ENCODE measurements at places on chromosomes 5 and 9. TPM values are rescaled to one million over a fixed set of nuclear protein-coding genes. Genes with fewer than 3 reads are reported as not detected.

- peak; percentile 66 for DNase-seq
These were observed 880.1 kb upstream of the SEMA6A start for GRCh38 chr5:117454716-117455212.

DNA sequence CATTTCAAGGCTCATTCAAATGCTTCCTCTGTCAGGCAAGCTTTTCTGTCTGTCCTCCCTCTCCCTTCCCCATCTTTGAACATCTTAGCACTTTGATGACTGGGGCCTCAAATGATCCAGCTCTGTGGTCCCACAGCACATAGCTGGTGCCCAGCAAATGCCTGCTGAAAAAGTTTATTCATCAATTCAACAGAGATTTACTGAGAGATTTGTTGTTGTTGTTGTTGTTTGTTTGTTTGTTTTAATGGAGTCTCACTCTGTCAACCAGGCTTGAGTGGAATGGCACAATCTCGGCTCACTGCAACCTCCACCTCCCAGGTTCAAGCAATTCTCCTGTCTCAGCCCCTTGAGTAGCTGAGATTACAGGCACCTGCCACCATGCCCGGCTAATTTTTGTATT, 6.0 kb upstream of the EXOSC2 start:
- DNase-seq = no peak

DNA sequence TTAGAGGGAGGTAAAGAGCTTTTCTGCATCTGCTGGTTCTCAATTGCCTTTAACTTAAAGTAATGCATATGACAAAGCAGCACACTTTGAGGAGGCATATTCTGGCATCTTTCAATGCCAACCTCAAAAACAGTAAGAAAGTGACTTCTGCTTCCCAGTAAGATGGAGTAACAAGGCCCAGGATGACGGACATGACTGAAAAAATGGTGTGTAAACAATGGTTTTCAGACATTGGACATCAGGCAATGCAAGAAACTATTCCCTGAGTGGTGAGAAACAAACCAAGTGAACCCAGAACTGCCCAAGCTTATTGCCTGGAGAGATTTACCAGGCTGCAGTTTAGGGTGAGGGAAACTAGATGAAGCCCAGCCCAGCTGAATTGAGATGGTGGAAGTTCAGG, 39.8 kb upstream of the TTC39B start:
- no peak for DNase-seq

- no peak for DNase-seq
These were observed 37.1 kb downstream of the FAM163B start for GRCh38 chr9:133571896-133572595.

PKD2L2 gene
- total RNA-seq = not detected

FBXW2 gene
- 60.8 TPM for total RNA-seq

ZSWIM6 gene
- 4.3 TPM for total RNA-seq

DNA sequence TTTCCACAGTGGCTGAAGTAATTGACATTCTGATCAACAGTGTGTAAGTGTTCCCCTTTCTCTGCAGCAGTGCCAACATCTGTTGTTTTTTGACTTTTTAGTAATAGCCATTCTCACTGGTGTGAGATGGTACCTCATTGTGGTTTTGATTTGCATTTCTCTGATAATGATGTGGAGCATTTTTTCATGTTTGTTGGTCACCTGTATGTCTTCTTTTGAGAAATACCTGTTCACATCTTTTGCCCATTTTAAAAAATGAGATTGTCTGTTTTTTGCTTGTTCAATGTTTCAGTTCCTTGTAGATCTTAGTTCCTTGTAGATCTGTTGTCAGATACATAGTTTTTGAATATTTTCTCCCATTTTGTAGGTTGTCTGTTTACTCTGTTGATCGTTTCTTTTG, 162.5 kb upstream of the PITX1 start:
- no peak for DNase-seq

MARCOL gene
- not detected for total RNA-seq

DNA sequence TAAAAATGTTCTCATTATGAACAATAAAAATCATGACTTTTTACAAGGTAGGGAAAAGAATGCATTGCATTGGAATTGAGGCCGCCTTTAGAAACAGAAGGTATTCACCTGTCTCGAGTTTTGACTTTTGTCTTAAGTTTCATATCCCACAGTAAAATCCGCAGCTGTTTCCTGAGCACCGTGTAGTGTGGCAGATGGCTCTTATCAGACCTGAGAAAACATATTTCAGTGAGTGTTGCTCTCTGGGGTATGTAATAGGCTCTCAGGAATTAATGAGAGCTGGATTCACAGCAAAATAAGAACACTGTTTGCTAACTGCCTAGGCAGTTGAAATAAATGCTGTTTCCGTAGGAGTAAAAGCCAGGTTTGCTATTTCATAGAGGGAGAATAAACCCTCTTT, 221.4 kb downstream of the CFAP90 start:
- DNase-seq = no peak

DNA sequence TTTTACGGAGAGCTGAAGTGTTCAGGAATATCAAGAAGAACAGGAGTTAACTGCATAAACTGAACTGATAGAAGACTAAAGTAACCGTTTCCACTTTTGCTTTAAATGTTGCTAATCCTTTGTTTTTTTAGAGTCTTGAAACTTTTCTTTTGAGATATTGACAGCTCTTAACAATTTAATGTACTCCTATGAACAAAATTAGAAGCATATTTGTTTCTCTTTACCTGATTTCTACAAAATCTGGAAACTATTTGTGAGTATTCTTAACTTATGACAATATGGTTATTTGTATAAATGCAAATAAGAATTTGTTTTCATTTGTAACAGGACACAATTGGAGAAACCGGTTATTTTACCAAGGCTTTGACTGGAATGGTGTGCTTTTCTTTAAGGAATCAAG, 89.5 kb upstream of the FAM120A start:
- DNase-seq = no peak

GPR151 gene
- total RNA-seq = not detected

GABRA1 gene
- not detected for total RNA-seq

MEIKIN gene
- 1.4 TPM for total RNA-seq

GRCh38 chr5:168020542-168021294, 270.7 kb upstream of the WWC1 start:
- DNase-seq = no peak

ADRB2 gene
- total RNA-seq = 0.21 TPM

DNA sequence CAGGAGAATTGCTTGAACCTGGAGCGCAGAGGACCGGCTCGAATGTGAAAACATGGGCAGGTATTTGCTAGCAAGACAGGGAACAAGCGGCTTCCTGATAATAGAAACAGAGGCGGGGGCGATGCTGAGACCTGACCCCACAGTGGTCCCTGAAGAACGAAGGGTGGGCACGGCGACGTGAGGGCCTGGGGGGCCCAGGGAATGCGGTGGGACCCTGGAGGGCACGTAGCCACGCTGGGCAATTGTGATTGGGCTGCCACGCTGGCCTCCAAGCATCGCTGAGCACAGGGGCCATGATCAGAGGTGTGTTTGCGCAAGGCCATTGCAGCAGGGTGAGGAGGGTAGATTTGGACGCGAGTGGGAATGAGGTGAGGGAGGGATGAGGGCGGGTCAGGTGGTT, 30.7 kb downstream of the MED10 start:
- DNase-seq = no peak

RAB14 gene
- total RNA-seq = 61.1 TPM

DNA sequence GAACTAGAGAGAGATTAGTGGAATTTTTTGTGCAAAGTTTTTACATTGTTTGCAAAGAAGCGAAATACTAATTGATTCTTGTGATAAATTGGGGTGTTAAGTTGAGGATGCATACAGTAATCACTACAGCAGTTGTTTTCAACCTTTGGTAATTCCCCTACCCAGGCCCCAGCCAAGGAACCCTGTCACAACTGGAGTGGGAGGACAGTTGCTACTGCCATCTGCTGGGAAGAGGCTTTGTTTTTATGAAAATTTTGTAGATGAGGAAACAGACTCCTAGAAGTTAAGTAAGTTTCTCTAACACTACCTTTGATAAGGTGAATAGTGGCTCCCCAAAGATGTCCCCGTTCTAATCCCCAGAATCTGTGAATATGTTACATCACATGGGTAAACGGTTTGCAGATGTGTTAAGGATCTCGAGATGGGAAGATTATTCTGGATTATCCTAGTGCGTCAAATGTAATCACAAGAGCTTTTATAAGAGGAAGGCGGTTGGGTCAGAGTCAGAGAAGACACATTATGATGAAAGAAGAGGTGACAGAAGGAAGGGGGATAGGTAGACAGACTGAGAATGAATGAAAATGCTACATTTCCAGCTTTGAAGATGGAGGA, 34.0 kb upstream of the PPP1R2B start:
- peak; percentile 77 for DNase-seq

TRPM3 gene
- total RNA-seq = not detected

DNA sequence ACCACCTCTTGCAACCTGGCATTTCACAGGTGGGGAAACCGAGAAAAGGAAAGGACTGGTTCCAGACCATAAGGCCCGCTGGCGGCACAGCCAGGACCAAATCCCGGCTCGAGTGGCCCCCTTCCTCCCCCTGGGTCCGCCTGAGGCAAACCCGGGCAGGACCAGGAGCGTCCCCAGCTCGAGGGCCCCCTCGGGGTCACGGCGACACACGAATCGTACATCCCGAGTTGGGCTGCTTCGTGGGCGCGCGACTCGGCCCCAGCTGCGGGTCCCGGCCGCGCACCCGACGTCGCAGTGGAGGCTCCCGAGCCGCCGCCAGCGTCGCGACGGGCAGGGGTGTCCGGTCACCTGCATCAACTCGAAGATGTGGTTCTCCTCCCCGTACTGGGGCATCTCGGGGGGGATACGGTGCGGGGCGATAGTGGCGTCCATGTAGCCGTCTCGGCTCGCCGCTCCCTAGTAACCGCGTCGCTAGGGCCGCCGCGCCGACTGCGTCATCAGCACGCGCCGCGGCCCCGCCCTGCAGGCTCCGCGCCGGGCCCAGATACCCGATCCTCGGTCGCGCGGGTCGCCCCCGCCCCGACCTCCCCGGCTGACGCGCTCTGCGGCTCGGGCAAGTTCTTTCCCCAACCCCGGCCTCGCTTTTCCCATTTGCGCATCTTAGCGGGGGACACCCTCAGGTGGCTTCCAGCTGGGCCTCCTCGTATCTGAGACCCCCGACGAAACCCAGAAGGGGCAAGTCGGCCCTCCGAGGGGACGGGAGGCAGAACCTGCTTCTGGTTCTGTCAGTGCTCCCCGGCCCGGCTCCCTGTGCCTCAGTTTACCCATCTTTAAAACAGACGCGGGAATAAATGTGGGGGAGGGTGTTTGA, at the start of gene AK8:
Gene AK8 (minus strand): TSS at position 461 of the 871 bp plus-strand sequence. CDS start 29 bp downstream, at position 432.
- peak; percentile 71 for DNase-seq

DNA sequence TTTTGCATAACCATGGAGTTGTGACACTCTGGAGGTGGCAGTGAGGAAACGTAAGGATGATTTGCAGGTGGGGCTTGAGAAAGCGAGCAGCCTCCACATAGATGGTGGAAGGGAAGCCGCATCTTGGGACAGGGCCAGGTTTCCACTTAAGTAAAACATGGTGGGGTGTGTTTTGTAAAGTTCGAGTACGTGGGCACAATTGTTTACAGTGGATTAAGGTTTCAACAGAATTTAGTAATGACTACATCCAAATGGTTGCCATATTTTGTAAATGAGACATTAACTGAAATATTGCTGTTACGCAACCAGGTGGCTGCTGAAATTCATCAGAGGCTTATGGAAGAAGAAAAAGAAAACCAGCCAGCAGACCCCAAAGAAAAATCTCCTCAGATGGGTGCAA, 85.4 kb upstream of the IL7R start:
- DNase-seq = no peak

DNA sequence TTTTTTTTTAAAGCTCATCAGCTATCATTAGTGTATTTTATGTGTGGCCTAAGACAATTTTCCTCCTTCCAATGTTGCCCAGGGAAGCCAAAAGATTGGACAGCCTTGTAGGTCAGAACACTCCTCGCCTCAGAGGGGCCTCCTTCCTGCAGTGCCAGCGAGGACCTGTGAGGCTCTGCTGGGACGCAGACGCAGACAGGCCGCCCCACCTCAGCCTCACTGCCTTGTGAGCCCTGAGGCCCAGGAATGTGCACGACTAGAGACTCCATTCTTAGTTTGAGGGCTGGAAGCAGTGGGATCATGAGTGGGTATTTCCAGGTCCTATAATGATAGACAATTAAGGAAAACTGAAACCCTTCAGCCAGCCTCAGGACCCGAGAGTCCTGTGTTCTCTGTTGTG, 85.4 kb downstream of the PJA2 start:
- no peak for DNase-seq

CSNK1A1 gene
- 188 TPM for total RNA-seq

TAS2R1 gene
- total RNA-seq = not detected

GRCh38 chr5:30041291-30041690, 1152.2 kb upstream of the CDH6 start:
- DNase-seq = no peak

- DNase-seq = no peak
These were observed 25.9 kb downstream of the SUSD1 start for GRCh38 chr9:112149211-112149610.

- no peak for DNase-seq
These were observed 136.7 kb downstream of the RGS3 start for GRCh38 chr9:113600023-113600823.

DEPDC1B gene
- 35.0 TPM for total RNA-seq

DNA sequence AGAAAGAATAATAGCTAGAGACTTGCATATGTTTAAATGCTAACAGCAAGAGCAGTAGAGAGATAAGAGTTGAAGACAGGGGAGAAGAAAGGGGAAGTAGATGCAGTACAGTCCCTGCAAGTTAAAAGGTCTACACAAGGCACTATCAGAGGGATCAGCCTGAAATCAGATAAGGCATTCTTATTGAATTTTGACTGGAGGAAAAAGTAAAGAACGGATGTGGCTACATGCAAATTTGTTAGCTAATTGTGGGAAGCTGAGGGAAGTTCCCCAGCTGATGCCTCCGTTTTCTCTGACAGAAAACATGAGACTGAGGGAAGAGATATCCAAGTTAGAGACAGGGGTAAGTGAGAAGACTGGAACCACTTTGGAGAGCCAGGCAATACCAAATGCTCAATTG, 12.9 kb upstream of the RHOBTB3 start:
- peak; percentile 60 for DNase-seq

SPINK1 gene
- not detected for total RNA-seq

NUTM2G gene
- not detected for total RNA-seq

TENT4A gene
- 30.0 TPM for total RNA-seq

DNA sequence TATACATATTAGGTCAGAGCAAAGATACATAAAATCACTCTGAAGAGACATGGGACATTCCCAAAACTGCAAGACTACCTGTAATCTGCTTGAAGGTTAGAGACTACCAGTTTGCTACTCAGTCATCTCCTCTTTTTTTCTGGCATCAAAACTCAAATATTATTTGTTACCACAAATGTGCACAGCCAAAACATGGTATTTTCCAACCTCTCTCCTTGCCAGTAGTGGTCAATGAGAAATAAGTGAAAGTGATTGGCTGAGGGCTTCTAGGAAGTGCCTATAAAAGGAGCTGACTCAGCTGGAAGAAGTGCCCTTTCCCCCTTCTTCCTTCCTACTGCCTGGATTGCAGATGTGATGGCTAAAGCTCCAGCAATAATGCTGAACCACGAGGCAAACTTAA, 13.8 kb downstream of the GZMK start:
- peak; percentile 9 for DNase-seq

DNA sequence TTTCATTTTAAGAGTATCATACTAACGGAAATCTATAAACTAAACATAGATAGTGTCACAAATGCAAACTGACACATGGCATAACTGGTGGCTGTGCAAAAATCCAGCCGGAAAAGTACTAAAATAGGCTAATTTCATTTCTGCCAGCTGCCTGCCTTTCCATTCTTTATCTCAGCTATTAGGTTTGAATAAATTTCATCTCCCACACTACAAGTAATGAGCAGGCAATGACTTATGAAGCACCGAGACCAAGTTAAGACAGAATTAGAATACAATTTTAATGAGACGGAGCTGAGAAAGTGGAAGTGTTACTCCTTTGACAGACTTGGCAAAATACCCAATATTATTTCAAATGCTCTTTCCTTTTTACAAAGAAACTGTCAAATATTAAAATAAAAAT, 258.8 kb upstream of the ZNF608 start:
- DNase-seq = no peak

ENC1 gene
- total RNA-seq = 0.74 TPM
